ENCODE measurements at places on chromosomes 16 and 17.
A peak's percentile ranks its signal among the peaks of the same experiment; 100 is the strongest.

DNA sequence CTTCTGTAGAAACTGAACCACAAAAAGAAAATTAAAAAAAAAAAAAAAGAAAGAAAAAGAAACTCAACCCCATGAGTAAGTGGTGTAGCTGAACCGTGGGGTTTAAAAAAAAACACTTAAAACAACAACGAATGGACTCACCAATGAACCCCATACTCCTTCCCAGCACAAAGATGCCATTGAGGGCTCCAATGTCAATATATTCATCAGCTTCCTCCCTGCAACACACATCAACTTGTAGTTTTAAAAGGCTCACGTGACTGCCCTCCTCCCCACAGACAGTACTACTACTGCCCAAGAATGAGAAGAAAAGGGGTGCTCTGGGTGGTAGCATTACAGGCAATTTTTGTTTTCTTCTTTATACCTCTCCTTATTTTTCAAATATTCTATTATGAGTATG is 3.3 kb upstream of the KLHL11 start:
- no peak for DNase-seq

DNA sequence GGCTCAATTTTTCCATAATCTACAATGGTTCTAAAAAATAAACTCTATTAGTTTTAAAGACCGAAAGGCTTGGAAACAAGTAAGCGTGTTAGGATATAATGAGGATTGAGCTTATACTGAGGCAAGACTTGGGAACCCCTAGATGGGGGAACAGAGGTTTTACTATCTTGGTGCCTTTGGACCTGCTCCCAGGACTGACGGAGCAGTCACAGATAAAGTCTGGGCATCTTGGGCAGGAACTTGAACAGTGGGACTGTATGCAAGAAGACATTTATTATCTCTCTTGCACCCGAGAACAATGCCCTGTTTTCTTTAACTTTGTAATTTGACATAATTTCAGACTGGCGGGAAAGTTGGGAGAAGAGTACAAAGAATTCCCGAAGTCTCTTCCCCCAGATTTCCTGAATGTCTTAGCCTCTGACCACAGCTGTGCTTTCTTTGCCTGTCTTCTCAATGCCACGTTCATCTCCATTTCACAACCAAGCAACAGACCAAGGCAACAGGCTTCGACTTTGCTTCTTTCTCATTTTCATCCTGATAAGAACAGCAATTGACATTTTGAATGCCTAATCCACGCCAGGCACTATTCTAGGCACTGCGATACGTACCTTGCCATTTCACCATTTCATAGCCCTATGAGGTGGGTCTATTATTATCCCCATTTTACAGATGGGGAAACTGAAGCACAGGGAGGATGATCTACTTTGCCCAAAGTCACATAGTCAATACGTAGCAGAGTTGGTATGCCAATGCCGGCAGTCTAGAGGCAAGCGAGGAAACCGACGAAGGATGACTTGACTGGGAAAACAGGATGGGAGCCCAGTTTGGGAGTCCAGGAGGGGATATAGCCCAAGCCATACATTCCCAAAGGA is 3.0 kb upstream of the IL4R start:
- no peak for DNase-seq

DNA sequence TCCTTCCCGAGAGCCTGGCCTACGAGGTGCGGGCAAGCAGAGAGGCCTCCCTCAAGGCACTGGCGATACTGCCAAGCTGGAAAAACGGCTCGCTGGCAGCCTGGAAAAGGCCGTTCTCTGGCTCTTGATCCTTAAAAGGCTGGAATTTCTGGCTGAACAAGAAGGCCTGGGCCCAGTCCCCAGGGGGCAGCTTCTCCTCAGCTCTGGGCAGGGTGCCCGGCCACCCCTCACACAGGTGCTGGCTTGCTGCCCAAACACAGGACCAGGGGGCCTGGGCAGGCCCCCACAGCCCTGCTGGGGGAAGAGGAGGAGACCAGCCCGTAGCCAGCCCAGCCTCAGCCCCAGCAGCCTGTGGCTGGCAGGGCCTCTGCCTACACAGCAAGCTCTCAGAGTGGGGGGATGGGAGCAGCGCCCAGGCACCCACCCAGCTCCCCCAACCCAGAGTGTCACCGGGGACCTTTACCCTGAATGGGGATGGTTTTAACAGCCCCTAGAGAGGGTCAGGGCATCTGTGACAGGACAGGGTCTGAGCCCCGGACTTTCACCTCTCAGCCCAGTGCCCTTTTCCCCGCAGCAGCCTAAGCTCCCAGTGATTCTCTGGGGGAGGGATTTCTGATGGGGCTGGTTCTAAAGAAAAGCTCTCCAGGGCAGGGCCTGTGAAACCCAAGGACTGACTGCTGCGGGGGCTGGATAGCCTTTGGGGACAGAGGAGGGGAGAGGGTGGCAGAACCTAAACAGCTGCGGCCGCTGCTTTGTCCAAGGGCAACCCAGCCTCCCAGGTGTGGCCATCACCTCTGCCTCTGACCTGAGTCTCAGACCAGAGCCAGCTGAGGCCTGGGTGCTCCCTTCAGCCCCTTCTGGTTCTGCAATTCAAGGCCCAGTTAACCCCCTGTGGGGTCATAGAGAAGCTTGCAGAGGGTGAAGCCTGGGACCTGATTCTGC is 38.6 kb upstream of the TOB1 start:
- peak; percentile 79 for DNase-seq

DNA sequence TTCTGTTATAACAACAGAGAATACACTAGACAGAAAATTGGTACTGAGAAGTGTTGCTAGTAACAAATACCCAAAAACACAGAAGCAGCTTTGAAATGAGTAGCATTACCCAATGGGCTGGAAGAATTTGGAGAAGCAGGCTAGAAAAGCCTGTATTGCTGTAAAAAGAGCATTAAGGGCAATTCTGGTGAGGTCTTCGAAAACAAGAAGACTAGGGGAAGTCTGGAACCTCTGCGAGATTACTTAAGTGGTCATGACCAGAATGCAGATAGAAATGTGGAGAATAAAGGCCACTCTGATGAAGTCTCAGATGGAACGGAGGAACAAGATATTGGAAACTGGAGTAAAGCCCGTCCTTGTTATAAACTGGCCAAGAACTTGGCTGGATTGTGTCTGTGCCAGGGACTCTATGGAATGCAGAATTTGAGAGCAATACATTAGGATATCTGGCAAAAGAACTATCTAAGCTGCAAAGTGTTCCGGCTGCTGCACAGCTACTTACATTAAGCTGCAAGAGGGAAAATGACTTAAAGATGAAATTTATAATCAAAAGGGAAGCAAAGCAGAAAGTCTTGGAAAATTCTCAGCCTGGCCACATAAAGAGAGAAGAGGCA is 44.9 kb upstream of the PEMT start:
- no peak for DNase-seq

GRCh38 chr16:78446992-78447563 is 347.6 kb downstream of the WWOX start:
- no peak for DNase-seq

GRCh38 chr16:86566966-86567700 is 504 bp downstream of the FOXC2 start:
- DNase-seq: no peak

DNA sequence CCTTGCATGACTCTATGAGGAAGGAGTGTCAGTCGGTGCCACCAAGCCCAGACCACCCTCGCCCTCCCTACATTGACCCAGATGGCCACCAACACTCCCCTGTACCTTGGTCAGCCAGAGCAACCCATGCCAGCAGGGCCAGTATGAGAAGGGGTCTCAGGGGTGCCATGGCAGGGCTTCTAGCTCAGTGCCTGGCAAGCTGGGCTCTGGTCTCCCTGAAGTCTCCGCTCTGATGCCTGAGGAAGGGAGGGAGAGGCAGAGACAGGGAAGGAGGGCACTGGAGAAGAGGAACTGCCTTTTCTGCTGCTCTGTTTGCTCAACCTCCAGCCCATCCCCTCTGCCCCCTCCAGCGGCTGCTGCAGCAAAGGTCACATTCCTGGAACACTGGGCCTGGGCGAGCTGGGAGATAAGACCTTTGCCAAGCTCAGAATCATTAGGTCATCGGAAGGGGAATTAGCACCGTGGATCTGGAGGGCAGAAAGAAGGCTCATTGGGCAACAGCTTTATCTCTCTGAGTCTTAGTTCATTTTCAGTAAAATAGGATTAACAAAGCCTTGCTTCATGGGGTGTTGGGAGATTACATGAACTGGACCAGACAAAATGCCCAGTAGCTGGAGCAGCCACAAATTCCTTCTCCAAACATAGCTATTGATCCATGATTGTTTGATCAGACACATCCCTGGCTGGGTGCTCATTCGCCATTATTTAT is at the start of gene VTN:
TSS of gene VTN (minus strand) at position 273 of the 709 bp plus-strand sequence. CDS start at position 169, 104 bp downstream.
- DNase-seq: peak; percentile 44

- no peak for DNase-seq
Measured at GRCh38 chr17:67422897-67423296, 45.8 kb downstream of the PITPNC1 start.

DNA sequence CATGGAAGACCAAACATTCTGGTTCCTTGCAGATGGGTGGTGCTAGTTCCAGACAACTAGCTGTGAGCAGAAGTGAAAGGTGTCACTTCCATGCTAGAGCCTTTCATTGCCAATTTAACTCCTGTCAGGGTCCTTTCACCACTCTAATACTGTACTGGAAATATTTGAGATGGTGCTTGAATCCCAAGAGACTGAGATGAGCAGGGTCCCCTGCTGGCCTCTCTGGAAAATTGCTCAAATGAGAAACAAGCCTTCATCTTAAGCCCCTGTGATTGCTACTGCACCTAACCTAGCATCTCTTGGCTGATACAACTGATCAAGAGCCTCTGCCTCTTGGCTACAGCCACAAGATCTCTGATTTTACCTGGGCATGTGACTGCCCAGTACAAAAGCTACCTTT is 7.4 kb upstream of the VAC14 start:
- no peak for DNase-seq

DNA sequence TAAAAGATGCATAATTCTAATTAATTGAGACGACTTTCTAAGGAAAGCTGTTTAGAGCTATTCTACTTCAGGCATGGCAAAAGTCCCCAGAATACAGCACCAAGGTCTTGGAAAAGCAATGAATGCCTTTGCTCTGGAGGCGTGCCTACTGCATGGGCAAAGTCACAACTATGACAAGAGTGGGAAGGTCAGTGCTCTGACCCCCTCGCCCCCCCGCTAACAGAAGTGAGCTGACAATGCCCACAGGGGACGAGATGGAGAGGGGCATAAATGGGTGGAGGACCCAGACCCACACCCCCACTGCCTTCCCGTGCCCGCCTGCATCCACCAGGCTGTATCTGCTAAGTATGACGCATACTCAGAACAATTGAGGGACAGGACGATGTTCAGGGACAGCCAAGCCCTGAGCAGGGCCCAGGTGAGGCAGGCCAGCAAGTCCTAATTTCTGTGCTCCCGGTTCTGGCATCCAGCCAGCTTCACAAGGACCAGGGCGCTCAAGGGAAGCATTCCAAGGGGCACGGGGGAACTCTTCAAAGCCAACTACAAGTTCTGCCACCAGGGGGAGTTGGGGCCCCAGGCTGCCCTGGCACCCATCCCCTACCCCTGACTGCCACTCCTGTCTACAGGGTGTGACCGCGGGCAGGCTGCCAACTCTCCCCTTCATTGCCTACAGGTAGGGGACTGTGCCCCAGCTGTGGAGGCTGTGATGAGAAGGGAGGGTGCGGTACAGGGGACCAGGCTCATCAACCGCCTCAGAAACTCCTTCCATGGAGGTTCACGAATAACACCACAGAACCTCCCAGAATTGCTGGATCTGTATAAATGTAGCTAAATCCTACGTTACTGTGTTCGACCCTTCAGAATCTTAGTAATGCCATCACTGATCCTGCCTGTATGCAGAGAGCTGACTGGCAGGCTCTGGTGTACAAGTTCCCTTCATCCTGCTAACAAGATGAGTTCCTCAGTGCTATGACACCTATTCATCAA is 20.8 kb downstream of the NPRL3 start:
- peak; percentile 46 for DNase-seq

DNA sequence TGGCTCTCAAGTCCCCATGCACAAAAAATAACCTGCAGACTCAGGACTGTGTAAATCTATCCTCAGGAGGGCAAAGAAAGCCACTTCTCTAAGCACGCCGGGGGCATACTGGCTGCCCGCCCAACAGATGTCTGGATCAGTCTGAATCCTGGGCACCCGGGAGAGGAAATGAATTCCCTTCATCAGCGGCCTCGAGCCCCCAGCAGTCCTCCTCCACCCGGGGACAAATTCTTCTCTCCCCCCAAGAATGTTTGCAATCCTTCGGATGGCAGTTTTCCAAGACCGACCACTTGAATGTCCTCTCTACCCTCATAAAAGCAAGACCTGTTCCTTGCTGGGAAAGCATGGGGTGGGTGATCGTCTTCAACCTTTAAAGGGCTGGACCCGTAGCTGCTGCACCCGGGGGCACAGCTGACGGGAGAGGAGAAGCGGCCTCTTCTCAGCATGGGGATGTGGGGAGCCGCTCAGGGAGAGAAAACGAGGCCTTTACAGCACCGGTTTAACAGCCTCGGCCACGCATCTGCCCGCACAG is 9.4 kb upstream of the MAP2K3 start:
- no peak for DNase-seq

DNA sequence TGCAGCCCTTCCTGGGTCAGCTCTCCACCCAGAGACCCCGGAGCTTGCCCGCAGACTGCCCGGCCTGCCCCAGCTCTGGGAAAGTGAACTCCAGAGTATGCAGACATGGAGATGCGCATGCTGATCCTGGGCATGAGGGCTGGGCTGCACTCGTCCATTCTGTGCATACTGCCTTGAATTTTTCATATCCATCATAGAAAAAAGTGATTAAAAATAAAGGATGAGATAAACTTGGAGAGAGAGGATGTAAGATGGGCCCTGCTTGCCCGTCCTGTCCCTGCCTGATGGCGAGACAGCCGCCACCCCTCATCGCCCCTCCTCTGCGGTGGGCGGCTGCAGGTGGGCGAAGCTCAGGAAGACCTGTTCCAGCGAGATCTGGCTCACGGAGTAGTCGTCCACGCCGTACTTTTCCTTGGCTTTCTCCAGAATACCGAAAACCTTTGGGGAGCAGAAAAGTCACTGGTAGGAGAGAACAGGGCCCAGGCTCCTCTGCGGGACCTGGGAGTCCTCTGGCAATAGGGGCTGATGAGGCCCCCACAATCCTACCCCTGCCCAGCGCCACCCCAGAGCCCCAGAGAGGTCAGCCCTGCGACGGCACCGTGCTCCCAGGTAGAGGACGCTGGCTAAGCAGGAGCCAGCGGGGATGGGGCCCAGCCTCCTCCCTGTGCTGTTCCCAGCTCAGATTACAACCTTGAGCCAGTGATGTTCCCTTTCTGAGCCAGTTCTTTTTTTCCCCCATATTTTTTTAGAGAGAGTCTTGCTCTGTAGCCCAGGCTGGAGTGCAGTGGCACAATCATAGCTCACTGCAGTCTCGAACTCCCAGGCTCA is 8.7 kb upstream of the RNPS1 start:
- DNase-seq: no peak

- DNase-seq: no peak
Measured at GRCh38 chr17:55246583-55246982, 18.2 kb upstream of the HLF start.

DNA sequence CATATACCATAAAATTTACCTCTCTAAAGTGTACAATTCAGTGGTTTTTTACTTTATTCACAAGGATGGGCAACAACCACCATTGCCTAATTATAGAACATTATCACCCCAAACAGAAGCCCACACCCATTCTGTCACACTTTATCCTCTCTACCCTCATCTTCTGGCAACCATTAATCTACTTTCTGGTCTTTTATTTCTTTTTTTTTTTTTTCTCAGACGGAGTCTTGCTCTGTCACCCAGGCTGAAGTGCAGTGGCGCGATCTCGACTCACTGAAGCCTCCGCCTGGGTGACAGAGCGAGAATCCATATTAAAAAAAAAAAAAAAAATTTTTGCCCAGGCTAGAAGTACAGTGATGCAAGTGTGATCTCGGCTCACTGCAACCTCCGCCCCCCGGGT is 90.7 kb upstream of the CLEC18B start:
- no peak for DNase-seq

- no peak for DNase-seq
Measured at GRCh38 chr17:59832883-59833379, 59.8 kb downstream of the TUBD1 start.

Data from uterus (tissue), 4 donors.